GM23248 (cell line): ENCODE measurements at places on chromosomes 1 and 21.

- DNase-seq, result peak; percentile 71
Observed at GRCh38 chr1:155910621-155911121, 478 bp downstream of the RIT1 start.

DNA sequence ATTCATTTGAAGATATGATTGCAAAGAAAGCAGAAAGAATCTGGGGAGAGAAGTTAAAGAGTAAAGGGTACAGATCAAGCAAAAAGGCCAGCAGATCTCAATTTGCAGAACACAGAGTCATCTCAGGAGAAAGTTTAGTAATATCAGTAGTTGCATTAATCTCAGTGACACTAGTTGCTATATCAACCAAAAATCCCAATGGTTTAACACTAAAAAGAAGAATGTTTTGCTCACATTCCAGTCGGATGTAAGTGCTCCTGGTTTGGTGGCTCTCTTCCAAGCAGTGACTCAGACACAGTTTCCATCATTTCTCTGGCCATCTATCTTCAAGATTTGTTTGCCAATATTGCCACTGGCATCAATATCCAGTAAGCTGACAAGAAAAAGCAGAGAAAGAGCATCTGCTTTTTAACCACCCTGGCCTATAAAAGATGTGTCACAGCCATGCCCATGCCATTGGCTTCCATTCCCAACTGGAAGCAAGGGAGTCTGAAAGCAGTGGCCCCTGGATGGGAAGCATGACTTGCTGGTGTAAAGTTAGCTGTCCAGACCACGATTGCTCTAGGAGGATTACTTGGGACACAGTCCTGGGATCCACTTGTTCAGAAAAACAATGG is 45.5 kb upstream of the AIM2 start:
- peak; percentile 79 for DNase-seq

DNA sequence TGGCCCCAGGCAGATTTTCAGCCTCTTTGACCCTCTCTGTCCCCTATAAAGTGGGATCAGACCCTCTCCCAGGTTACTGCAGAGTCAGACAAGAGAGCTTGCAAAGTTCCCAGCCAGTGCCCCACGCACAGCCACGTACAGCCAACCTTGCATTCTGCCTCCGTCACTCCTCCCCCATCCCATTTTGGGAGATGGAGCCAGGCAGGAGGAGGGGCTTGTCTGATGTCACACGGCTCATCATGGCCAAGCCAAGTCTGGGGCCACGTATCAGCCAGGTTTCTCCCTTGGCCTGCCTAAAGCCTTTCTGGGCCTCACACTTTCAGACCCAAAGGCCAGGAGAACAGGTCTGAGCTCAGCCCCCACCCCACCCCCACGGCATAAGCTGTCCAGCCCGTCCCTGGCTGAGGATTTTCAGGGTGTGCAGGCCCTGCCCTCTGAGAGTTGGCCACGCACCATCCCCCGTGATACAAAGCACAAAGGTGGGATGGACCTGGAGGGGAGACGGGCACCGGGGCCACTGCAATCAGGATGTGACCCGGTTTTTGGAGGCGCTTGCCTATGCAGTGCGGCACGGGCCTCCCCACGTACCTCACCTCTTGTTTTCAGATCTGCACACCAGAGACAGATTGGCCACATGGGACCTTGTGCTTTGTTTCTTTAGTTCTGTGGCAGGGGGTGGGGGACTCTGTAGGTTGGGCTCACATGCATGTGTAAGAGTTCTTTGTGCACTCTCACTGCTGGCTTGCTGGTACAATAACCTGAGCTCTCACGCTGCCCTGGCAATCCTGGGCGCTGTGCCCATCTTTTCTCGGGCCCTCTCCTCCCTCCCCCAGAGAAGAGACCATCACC is 47.6 kb downstream of the TRIM11 start:
- no peak for DNase-seq

- DNase-seq, result peak; percentile 32
Observed at GRCh38 chr1:9062021-9062471, 7.4 kb downstream of the SLC2A5 start.

GRCh38 chr21:29155118-29155932 is 24.9 kb downstream of the MAP3K7CL start:
- peak; percentile 76 for DNase-seq

DNA sequence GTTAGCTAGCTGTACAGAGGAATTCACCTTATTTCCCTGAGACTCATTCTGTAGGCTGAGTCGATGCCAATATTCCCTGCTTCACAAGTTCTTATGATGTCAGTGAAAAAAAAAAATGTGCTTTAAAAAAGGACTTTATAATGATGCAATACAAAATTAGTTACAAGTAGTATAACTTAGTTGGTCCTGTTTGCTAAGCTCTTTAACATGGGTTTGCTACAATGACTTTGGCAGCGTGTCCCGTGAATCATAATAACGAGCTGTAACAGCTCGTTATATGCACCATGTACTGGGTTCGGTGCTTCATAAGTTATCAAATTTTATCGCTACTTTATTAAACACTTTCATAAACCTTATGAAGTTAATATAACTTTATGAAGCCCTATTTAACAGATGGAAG is 349.7 kb downstream of the LMX1A start:
- DNase-seq, result no peak

DNA sequence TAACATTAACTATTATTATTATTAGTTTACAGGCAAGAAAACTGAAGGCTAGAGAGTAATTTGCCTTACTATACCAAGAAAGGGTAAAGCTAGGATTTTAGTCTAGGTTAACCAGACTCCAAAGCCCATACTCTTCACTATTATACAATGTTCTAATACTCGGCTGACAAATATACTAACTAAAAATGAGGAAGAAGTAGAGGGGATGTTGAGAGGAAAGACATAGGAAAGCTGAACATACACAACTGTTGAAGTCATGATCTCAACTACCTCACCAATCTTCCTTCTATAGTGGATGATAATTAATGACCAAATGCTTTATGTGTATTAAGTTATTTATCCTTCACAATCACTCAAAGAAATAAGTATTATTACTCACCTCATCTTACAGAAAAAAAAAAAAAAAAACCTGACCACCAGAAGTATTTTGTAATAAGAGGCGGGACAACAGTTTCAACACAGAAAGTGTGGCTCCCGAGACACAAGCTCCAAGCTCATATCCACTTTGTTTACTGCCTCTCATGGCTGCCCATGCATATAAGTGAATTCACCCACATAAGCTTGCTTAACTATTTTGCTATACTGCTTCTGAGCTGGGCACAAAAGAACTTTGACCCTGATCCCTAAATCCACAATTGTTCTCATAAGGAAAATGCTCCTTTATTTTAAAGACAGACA is 78.0 kb downstream of the USP1 start:
- peak; percentile 50 for DNase-seq

- DNase-seq, result peak; percentile 27
Observed at GRCh38 chr1:228376262-228376628, 30.4 kb downstream of the TRIM11 start.

GRCh38 chr21:35100349-35100811 is 51.3 kb upstream of the RUNX1 start:
- DNase-seq, result no peak

DNA sequence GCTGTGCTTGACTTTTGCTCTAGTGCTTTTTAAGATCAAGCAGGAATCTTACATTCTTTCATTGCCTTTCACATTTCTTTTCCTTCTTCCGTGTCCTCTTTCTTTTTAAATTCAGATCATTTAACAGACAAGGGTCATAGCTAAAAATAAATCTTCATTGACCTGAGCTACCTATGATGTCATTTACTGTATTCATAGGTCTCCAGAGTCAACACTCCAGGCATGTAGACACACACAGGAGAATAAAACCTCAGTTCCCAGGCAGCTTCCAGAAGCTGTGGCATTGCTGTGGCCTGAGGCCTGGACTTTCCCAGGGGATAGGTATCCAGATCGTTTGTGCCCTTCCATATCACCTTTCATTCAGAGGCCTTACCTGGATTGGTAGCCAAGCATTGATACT is 38.5 kb upstream of the ENAH start:
- DNase-seq, result peak; percentile 43

GRCh38 chr1:32525053-32525452 is 14.2 kb upstream of the ZBTB8A start:
- DNase-seq, result peak; percentile 11

DNA sequence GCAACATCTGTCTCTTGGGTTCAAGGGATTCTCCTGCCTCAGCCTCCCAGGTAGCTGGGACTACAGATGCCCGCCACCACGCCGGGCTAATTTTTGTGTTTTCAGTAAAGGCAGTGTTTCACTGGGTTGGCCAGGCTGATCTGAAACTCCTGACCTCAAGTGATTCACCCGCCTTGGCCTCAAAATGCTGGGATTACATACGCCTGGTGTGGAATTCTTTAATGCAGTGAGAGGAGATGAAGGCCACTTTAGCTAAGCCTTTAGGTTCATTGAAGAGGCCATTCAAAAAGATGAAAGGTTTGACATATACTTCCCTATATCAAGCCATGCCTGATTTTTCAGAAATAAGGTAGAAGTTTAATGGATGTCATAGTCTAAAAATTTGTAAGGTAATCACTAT is 162.7 kb downstream of the ST6GALNAC3 start:
- no peak for DNase-seq
